ENCODE measurements at places on chromosomes 5 and 9.

- no peak for DNase-seq
Observed at GRCh38 chr5:180519098-180519497, 24.9 kb downstream of the CNOT6 start.

DNA sequence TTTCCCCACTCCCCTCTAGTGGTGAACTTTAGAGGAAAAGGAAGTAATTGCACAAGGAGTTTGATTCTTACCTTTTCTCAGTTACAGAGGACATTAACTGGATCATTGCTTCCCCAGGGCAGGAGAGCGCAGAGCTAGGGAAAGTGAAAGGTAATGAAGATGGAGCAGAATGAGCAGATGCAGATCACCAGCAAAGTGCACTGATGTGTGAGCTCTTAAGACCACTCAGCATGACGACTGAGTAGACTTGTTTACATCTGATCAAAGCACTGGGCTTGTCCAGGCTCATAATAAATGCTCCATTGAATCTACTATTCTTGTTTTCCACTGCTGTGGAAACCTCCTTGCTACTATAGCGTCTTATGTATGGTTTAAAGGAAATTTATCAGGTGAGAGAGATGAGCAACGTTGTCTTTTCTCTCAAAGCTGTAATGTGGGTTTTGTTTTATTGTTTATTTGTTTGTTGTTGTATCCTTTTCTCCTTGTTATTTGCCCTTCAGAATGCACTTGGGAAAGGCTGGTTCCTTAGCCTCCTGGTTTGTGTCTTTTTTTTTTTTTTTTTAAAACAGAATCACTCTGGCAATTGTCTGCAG, 25.3 kb downstream of the SLC22A5 start:
- no peak for DNase-seq

GRCh38 chr9:137449081-137449844, 8.1 kb upstream of the ENTPD8 start:
- no peak for DNase-seq

- no peak for DNase-seq
Observed at GRCh38 chr9:16275795-16276624, 594.5 kb downstream of the BNC2 start.

GRCh38 chr5:51433052-51433710, 49.9 kb downstream of the ISL1 start:
- no peak for DNase-seq
